Skin of body (tissue), 3 donors: ENCODE measurements at places on chromosomes 6 and 20.

GRCh38 chr6:133892813-133893691 lies 4.1 kb downstream of the TCF21 start:
- no peak for DNase-seq

DNA sequence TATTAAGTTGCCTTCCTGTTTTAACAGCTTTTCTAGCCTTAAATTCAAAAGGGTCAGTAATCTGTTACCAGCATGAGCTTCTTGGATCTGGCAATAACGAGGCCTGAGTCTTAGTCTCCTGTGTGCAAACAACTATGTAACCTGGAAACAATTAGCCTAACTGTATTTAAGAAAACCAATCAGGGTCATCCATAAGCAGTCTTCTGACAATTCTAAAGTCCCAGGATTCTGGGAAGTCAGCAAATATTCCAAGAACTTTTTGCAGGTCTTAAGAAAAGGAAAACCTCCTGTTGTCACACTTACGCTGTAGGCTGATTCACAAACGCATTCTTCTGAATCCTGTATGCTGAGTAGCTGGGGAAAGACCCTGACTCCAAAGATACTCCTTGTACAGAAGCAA lies 90.4 kb downstream of the COL12A1 start:
- peak; percentile 58 for DNase-seq

- no peak for DNase-seq
These were observed 105.9 kb upstream of the PDE10A start for GRCh38 chr6:165768961-165769360.

DNA sequence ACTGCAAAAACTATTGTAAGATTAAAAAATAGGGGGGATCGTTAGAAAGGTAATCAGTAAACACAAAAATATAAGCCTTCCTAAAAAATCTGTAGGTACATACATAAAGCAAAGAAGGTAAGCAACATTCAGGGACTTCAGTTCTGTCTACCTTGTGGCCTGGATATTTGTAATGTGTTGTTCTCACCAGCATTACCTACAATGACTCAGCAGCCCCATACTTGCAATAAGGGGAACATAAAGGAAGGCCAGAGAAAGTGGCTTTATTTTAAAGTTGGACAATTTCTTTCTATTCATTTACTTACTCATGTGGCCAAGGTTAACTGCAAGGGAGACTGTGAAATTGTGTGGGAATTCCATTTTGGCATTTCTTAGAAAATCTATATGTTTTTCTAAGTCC lies 277.2 kb upstream of the PREP start:
- no peak for DNase-seq

DNA sequence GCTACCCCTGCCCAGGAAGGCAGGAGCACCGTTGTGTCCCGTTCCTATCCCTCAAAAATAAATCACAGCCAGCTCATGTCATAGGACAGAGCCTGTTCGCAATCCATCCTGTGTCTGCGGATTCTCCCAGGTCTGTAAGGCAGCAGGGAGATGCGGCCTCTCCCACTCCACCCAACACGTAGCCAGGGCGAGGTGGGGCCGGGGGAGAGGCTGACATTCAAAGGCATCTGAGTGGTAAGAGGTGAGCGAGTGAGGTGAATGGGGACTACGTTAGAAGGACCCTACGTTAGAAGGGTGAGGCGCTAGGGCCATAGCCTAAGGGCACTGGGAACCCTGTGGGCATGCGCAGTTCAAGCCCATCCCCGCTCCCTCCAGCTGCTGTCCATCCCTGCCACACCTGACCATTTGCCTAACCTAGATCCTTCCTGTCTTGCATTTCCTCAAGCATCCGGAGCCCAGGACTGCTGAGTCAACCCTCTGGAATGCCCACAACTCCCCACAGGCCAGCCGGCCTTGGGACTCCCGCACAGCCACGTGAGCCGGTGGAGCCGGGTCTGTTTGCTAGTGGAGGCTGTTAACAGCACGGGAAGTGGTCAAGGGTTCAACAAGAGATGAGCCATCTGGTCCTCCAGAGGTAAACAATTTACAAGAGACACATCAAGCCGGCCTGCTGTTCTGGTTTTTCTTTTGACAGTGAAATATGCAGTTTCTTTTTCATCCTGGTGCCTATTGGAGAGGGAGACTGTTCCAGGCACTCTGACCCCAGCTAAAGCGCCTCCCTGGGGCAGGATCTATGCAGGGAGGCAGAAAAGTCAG lies 45.9 kb downstream of the RIPOR3 start:
- DNase-seq, result no peak

DNA sequence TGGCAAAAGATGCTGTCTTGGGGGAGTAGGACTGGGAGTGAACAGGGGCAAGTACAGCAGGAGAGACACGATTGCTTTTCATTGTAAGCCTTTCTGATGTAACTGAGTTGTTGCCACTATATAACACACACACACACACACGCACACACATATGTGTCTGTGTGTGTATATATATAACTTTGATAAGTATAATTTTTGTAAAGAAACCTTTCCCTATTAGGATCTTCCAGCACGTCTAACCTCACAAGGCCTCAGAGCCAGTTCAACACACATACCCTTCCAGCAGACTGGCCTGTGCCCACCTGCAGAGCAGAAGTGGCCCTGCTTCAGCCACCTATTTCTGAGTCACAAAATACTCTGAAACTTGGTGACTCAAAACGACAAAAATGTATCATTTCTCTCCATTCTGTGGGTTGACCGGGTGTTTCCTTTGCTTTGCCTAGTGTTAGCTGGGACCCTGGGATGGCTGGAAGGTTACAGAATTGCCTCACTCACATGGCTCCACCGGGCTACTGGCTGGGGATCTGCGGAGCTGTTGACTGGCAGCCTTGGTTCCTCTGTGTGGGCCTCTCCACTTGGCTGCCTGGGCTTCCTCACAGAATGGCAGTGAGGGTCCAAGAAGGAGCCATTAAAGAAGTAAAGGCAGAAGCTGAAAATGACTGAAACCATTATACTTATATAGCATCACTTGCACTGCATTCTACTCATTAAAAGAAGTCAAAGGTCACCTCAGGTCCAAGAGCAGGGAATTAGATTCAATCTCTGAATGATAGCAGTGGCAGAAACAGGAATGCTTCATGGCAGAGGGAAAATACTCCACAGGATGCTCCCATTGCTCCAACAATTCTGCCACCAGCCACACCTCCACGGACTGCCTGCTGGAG lies 126.4 kb downstream of the BANF2 start:
- DNase-seq, result no peak

- no peak for DNase-seq
These were observed 143.2 kb downstream of the PREX1 start for GRCh38 chr20:48684501-48685041.

- DNase-seq, result no peak
These were observed 172.5 kb downstream of the FOXA2 start for GRCh38 chr20:22411627-22412450.

GRCh38 chr6:26217714-26218075 lies 130.5 kb downstream of the HFE start:
- no peak for DNase-seq

GRCh38 chr20:21509079-21509596 lies 4.7 kb downstream of the NKX2-2 start:
- no peak for DNase-seq

GRCh38 chr6:81682858-81683620 lies 69.4 kb downstream of the TENT5A start:
- DNase-seq, result no peak

GRCh38 chr20:51831866-51832265 lies 29.5 kb upstream of the SALL4 start:
- DNase-seq, result peak; percentile 69

DNA sequence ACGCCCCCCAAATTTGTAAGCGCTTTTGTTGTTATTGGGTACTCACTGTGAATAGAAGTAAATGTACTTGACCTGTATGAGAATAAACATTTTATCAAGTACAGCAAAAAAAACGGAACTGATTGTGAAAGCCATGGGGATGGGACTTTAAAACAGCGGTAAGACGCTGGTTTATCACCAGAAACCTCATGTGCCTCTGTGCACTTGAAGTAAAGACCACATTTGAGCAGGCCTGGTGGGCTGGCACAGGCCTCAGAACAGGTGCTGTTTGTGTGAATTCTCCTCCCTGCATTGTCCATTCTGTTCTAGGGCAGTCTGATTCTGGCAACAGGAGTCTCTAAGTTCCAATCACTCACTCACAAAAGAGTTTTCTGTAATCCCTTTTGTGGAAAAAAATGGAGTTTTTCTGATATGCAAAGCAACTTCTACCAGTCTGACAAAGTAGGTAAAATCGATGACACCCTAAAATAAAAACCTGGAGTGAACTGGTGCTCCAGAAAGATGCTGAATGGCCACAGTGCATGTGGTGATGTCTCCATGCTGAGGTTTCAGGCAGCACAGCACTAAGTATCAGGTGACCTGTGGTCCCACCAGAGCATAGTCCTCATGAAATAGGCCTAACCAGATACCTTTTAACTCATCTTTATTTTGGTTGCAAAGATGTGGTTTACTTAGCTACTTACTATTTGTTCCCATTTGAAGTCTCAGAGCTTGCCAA lies 53.9 kb downstream of the STX7 start:
- no peak for DNase-seq

- DNase-seq, result no peak
These were observed 99.1 kb downstream of the FOXC1 start for GRCh38 chr6:1708820-1709219.

GRCh38 chr6:108097882-108098281 lies 23.3 kb upstream of the OSTM1 start:
- DNase-seq, result no peak

DNA sequence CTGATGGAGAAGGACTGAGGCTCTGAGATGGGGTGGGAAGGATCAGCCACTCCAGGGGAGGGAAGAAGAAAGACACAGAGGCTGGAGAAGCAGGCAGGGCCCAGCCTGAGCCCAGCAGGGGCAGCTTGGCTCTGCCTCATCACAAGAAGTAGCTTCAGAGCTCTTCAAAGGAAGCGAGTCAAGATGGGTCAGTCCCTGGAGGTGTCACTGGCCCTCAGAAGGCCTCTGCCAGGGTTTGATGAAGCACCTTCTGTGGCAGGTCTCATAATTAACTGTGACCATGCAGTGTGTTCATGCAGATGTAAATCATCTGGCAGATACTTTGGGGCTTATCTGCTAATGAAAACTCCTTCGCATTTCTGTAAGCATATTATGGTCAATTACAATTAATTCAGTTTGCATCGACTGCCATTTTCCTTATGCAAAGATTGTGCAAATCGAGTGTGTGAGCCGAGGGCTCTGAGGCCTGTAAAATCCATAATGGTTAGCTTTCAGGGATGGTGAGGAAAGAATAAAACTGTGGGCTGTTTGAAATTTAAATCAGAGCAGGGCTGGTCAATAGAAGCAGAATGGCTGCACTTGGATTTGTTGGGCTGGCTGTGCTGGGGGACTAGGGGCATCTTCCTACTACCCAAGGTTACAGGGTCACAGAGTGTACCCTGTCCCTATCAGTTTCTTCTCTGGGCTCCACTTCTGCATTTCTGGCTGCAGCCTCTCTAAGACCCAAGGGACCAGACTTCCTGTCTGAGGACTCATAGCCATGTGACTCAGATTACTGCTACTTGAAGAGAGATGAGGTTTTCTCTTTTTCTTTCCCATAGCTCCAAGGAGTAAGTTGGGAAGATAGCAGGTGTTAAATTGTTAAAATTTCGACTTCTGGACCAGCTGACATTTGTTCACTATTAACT lies 376.6 kb downstream of the DHX35 start:
- DNase-seq, result peak; percentile 3

DNA sequence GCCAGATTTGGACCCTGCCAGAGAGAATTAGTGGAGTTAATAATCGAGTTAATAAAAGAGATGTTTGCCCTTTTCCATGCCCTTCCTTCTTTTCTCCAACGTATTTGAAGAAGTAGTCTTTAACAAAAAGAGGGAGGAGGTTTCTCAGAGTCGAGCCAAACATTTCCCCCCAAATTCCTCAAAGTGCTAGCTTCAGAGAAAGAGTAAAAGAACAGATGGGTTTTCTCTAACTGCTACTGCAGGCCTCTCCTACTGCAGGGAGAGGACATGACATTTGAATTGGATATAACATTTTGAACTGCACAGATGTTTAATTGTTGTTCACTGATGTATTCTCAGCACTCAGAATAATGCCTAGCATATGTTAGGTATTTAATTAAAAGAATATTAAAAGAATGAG lies 25.5 kb downstream of the RWDD2A start:
- DNase-seq, result peak; percentile 28

GRCh38 chr20:24694157-24694726 lies 224.8 kb downstream of the SYNDIG1 start:
- DNase-seq, result no peak

DNA sequence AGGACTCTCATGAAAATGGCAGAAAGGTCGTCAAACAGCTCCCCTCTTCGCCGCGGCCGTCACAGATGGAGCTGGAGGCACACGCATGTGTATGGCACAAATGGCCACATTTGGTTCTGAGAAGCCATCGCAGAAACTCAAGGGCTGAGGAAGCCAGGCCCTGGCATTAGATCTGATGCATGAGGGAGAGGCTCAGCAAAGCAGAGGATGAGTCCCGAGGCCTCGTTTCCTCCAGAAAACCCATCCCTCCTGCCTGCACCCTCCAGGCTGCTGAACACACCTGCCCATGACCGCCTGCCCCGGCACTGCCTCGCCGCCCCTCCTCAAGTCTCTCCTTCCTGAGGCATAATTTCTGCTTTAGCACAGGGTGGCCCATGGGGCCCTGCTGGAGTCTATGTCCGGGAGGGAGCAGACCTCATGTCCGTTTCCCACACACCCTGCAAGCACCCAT lies 240.3 kb downstream of the DLL1 start:
- DNase-seq, result no peak

GRCh38 chr6:37819802-37820717 lies 533 bp downstream of the ZFAND3 start:
- DNase-seq, result peak; percentile 48

DNA sequence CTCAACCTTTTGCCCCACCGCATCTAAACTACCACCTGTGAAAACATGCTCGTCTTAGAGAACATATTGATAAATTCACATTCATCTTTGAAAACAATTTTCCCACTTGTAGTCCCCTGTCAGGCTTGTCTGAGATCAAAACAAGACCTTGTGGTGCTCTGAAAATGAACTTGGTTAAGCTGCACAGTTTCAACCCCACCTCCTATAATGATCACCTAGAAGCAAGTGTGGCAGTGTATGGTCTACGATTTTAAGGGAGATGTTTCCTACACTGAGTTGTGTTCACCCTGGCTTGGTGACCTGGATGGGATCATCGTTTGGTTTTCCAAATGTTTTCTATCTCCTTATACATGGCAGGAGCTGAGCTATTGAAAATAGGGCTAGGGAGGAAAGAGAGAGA lies 539.4 kb downstream of the DOK5 start:
- DNase-seq, result no peak

DNA sequence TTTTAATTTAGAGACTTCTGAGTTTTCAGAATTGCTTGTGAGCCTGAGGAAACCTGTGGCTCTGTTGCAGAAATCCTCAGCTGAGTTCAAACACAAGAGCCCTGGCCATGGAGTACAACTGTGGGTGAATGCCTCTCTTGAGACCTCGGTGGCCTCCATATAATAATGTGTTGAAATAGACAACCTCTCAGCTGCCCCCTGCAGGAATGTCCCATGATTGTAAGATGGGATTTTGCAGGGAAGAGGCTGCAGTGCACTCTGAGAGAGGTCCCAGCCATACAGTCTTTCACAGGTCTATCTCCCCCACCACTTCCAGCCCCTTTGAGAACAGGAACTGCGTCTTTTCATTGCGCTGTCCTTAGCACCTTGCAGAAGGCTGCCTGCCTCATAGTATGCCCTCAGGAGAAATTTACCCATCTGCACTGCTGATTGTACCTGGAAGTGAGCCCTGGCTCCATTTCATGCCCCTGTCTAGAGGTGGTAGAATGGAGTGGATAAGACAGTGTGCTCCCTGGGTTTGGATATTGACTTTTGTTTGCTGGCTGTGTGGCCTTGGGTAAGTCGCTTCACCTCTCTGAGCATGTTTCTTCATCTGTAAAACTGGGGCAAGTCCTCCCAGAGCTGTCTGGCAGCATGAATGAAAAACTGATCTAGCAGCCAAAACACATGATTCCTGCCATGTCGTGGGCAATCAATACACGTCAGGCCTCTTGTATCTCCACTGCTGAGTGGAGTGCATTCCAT lies 16.8 kb upstream of the CDH22 start:
- no peak for DNase-seq
